ENCODE measurements at places on chromosomes 16 and 17. TPM values are rescaled to one million over a fixed set of nuclear protein-coding genes. Genes with fewer than 3 reads are reported as not detected.
A peak's percentile ranks its signal among the peaks of the same experiment; 100 is the strongest.

DNA sequence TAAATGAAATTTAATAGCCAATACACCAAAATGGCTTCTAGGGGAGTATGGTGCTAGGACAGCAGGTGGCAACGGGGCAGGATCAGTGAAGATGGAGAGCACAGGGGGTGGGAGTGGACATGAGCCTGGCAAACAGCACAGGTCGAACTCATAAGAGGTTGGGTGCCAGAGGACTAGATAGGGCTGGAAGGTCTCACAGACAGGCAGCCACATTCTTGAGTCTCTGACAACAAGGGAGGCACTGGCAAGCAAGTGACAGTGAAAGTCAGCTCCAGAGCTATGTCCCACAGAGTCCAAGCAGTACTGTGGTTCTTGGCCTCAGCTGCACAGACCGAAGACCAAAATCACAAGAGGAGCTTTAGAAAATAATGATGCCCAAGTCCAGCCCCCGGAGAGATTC lies 61.2 kb downstream of the USP31 start:
- DNase-seq: no peak

DNA sequence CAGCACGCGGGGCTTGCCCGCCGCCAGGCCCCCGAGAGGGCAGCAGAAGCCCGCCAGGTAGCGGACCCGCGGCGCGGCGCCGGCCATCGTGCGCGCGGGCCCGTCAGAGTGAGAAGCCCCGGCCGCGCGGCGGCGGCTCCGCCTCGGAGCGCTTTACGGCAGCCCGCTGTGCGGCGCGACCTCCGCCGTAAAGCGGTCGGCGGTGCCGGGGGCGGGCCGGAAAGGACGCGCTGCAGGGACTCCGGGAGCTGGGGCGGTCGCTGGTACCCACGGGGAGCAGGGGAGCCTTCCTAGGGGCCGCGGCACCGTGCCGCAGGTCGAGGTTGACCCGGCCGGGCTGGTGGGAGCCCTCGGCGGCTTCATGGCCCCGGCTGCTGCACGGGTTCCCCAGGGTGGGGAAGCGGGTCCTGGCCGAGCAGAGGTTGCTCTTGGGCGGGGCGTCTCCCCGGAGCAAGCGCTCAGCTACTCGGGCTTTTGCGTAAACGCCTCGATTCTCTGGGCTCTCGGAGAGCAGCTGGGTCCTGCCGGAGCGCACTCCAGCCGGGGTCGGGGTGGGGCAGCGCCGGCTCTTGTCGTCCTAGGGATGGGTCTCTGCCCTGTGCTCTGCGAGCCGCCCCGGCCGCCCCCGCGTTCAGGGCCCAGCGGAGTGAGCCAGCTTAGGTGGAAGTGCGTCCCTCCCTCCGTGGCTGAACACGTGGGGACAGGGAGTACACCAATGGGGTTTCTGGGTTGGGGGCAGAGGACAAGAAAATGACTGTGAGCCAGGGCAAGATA lies at the start of gene FAAP100:
Gene FAAP100, minus strand, starts transcription at position 110 of the 774 bp plus-strand sequence. Its CDS starts 23 bp downstream, at position 87.
- DNase-seq: peak; percentile 88

DNA sequence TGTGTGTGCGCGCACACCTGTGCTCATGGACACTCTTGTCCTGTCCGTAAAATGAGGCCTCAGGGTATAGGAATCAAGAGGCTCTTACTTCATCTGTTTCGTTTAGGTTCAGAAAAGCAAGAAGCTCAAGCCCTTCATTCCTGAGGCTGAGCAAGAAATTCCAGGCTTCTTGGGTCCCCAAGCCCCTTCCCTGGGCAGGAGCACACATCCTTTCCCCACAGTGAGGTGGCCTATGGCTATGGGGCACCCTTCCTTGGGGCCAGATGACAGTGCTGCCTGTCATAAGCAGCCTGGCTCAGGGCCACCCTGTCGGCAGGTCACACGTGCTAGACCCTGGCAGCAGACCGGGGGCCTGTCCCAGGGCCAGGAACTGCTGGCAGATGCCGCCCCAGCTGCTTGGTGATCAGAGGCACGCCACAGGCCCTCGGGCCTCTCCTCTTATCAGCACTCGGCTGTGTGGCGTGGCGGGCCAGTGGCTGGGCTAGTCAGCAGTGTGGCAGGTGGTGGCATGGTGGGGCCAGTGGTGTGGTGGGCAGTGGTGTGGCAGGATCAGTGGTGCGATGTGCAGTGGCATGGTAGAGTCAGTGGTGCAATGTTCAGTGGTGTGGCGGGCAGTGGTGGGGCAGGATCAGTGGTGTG lies 50.2 kb downstream of the NKD1 start:
- DNase-seq: no peak

- no peak for DNase-seq
Measured at GRCh38 chr17:2384439-2385127, 16.3 kb downstream of the MNT start.

- DNase-seq: no peak
Measured at GRCh38 chr17:39981766-39982375, 1.3 kb downstream of the PSMD3 start.

GRCh38 chr16:6656760-6657159 lies 675.9 kb upstream of the RBFOX1 start:
- DNase-seq: no peak

DNA sequence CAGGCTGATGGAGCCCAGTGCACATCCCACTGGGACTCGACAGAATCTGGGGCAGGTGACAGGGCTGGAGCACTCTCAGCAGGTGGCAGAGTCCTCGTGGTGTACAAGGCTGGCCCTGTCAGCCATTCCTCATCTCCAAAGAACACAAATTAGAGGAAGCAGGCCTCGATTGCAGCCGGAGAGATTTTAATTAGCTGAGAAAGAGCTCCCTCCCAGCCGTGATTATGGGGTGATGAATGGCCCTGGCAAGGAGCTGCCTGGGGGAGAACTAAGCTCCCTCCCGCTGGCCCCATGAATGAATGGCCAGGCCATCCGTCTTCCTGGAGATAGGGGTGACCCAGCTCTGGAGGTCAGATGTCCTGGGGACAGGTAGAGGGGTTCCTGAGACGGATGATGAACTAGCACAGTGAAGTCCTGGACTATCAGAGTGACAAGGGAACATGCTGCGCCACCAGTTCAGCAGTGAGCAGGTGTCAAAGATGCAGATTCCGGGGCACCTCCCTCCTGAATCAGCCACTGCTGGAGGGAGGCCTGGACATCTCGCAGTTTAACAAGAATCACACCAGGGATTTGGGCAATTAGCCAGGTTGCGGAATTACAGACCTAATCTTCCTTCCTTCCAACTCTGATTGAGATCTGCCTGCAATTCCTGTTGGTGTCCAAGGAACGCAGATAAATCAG lies 35.5 kb downstream of the PIMREG start:
- no peak for DNase-seq

DNA sequence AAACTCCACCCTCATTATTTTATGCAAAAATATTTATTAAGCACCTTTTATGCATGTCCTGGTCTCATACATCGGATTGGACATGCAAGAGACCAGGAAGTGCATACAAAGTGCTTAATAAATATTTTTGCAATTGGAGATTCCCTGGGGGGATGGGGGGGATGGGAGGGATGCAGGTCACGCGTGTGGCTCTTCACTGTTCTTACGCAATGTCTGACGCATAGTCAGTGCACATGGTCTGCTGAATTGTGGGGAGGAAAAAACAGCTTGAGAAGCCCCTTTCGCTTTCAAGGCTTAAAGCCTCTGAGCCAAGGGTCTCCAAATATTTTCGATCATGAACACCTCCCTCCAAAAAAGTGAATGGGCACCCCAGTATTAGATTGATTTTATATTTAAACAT lies 96.7 kb upstream of the XYLT1 start:
- DNase-seq: no peak

DNA sequence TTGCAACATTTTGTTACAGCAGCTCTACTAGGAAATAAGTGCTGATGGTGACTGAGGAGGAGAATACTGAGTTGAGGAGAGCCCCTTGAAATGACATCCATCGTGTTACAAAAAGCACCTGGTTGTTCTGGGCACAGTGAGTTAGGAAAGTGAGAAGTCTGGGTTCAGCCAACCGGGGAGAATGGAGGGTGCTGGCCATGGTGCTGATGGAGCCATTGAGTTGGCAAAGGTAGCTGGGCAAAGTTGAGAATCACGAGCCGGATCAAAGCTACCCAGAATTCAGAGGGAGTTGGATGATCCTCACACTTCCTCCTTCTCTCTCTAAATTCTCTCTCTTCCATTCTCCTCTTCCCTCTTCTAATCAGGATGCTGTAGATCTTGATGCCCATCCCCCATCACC lies 35.0 kb upstream of the ASIC2 start:
- DNase-seq: peak; percentile 1

DNA sequence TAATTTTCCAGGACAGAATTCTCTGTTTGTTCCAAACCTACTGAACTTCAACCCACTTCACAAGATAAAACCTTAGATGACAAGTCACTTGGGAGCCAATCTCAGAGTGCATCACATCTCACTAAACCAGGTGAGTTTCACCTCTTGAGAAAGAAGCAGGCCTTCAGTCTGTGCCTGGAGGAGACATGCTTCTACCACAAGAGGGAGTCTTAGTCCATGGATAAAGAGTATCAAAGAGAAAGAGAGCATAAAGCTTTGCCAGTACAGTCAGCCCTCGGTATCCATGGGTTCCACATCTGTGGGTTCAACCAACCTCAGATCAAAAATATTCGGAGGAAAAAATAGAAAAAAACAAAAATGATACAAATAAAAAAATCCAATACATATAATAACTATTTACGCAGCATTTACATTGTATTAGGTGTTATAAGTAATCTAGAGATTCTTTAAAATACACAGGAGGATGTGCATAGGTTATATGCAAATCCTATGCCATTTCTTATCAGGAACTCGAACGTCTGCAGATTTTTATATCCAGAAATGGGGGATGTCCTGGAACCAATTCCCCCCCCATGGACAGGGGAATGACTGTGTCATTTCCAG lies 37.7 kb downstream of the DUSP14 start:
- DNase-seq: peak; percentile 40

The MGAT5B gene
- polyA plus RNA-seq: 1.0 TPM

The CALB2 gene
- polyA plus RNA-seq: 0.46 TPM

The SLC5A11 gene
- 0.10 TPM for polyA plus RNA-seq

The RNU2-1 gene
- 2.1 TPM for polyA plus RNA-seq

The PTGES3L gene
- polyA plus RNA-seq: 69.1 TPM

The TIMP2 gene
- 185 TPM for polyA plus RNA-seq

The NHLRC4 gene
- 1.4 TPM for polyA plus RNA-seq

The TUFM gene
- 165 TPM for polyA plus RNA-seq

The CMTM1 gene
- polyA plus RNA-seq: 5.5 TPM

The RAB37 gene
- polyA plus RNA-seq: 1.2 TPM

The NECAB2 gene
- 0.45 TPM for polyA plus RNA-seq

The FOXN1 gene
- polyA plus RNA-seq: 0.12 TPM
